ENCODE measurements at places on chromosomes 13 and 19.

DNA sequence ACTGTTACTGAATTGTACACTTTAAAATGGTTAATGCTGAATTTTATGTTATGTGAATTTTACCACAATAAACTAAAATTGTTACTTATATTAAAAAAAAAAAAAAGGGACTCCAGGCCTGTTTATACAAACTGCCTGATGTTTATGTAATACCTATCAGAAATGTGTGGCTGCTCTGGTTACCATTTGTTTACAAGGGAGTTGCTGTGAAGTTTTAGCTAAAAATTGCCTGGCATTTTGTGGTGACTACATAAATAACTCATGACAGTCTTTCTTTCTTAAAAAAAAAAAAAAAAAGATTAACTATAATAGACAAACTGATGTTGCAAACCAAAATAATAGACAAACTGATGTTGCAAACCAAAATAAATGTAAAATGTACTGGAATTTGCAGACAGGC lies 71.8 kb downstream of the CDADC1 start:
- no peak for DNase-seq

- no peak for DNase-seq
Measured at GRCh38 chr13:99800951-99801350, 170.6 kb downstream of the ZIC5 start.

GRCh38 chr13:110103026-110103425 lies 203.9 kb downstream of the COL4A1 start:
- DNase-seq: no peak

DNA sequence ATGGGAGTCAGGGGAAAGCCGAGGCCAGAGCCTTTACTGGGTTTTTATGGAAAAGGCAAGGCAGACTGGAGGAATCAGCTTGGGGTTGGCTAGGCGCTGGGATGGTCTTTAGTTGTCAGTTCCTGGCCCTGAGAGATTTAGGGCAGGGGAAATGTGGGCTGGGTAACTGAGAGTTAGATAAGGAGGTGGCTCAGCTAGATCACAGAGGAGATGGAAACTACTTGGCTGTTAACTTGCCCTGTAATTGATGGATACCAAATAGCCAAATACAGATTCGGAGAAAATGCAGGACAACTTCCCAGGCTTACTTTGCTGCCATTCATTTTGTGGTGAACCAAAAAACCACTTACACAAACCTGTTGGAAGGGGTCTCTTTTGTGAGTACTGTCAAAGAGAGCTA lies 54.0 kb downstream of the LRCH1 start:
- no peak for DNase-seq

DNA sequence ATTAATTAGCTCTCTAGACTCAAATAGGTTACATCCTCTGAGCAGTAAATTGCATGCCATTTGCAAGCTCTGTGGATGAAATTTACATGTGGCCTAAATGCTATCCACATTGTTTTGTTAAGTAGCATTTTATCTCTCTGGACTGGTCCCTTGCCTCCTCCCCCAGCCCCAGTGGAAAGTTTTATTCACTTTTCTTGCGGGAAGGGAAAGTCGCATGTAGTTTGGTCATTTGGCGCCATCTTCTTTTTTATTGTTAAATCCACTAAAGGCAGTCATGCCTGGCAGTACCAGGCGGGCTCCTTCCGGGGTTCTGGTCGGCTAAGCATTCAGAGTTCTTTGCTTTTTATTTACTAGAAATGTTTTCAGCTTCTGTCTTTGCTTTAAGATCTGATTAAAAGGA lies 188.7 kb downstream of the TM9SF2 start:
- DNase-seq: no peak

DNA sequence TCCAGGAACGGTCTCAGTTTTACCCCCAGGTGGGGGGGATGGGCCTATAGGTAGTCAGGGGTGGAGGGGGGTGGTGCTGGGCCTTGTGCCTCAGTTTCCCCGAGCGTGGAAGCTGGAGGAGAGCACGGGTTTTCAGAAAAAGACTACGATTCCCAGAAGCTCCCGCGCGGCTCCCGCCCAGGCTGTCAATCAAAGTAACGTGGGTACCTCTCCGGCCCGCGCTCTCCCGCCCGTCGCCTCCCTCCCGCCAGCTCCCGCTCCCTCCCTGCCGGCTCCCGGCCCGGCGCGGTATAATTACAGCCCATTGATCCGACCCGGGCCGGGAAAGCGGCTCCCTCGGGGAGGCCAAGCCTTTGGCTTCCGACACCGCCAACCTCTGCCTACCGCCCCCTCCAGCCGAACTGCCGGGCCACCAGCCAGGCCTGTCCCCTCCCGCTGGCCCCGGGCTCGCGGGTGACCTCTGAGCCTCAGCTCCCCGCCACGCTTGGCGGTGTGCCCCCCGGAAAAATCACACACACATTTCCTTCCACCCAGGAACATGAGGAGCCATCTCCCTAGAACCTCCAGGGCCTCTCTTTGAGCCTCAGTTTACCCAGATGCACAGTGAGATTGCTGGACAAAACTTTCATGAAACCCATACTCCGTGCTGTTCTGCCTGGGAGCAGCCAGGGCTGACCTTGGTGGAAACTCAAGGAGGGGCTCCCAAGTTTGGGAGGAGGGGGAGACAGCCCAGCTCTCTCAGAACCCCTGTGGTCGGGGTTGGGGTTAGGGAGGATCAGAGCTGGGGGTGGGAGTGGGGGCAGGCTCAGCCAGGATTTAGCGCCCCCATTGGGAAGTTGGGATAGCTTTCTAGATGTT lies 7.3 kb upstream of the TLE2 start:
- DNase-seq: peak; percentile 84

DNA sequence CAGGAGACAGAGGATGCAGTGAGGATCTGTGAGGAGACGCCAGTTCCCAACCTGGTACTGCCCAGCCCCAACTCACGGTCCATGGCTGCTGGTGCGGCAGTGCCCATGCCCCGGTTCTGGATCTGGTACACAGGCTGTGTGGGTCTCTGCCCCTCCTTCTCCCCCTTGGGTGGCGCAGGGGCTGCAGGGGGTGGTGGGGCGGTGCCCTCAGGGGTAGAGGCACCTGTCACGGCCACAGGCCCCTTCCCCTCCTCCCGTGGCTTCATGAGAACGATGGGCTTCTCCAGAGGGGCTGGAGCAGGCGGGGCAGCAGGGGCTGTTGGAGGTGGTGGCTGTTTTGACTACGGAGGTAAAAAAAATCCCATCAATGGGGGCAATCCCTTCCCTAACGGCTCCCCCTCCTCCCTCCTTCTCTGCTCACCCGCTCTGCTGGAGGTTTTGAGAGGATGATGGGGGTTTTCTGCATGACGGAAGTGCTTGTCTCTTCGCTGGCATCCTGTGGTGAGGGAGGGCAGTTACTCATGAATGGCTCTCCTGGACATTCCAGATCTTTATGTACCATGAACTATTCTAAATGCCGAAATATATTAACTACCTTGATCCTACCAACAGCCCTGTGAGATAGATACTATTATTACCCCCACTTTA lies 7.1 kb downstream of the SMG9 start:
- DNase-seq: peak; percentile 23

DNA sequence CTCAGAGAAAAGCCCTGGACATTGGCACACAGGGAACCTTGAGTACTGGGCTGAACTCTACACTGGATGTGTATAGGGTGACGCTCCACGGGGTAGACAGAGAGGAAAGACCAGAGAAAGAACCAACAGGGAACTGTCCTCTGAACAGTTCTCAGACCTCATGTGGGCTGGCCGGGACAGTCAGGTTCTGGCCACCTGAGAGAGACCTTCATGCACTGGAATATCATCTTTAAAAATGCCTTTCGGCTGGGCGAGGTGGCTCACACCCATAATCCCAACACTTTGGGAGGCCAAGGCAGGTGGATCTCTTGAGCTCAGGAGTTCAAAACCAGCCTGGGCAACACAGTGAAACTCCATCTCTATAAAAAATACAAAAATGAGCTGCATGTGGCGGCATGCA lies 143.8 kb upstream of the GJB6 start:
- DNase-seq: no peak

GRCh38 chr13:41224113-41225110 lies 30.0 kb upstream of the KBTBD7 start:
- DNase-seq: no peak

DNA sequence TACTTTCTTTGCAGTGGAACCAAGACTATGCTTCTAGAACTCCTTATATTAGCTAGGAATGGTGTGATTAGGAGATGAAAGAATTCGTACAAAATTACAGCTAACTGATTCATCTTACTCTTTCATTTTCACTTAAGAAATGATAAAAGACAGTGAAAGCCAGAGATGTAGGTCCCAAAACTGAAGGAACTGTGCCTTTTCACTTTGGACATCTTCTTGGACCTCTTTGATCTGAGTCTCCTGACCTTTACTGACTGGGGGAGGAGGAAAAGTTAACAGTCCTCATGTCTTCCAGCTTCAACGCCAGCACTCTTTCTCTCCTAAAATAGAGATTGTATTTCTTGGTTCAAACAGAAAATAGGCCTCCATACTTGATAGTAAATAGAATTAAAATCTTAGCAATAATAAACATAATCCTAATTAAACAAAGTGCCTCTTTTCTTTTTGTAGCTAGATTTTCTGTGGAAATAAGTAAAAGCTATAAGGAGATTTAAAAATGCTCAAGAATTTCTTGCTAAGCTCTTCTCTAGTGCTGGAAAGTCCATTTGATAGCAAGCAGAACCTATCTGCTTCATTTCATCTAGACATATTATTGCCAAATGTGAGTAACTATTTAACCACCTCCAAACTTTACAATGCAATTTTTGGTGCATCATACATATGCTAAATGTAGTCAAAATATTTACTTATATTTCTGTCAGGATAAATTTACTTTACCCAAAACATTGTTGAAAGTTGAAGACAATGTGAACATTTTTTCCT lies 109.4 kb upstream of the POSTN start:
- no peak for DNase-seq

- no peak for DNase-seq
Measured at GRCh38 chr13:19185086-19185864, 3.7 kb upstream of the TUBA3C start.

DNA sequence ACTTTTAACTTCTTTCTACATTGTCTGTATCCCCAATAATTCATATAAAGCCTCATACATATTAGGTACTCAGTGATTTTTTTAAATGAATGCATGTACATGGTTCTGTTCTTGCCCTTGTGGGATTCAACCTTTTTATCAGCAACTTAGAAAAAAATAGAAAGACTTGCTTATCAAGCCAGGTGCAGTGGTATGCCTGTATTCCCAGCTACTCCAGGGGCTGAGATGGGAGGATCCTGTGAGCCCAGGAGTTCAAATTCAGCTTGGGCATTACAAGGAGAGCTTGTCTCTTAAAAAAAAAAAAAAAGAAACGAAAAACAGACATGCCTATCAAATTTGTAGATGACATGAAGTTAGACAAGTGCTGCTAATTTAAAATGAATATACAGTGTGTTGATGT lies 54.2 kb upstream of the MYCBP2 start:
- DNase-seq: no peak

DNA sequence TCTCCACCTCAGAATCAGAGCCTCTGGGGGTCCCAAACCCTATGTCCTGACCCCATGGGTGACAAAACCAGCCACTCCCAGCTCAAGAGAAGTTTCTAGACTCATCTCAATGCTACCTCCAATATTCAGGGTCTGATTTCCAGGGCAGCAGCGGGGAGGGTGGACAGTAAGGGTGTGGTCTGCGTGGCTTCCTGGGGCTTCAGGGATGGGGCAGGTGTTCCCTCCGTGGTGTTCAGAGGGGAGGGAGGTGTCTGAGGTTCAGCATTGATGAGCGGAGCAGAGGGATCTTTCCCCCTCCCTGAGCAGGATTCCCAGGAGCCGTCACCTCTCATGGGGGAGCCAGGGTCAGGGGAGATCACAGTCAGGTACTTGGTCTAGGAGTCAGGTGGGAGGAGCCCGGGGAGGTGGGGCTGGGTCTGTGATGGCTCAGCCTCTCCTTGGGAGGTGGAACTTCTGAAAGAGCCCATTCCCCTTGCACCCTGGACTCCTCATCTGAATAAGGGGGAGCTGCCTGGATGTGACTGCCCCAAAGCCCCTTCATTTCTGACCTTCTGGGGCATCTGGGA lies 2.9 kb downstream of the LILRA2 start:
- DNase-seq: no peak

- no peak for DNase-seq
Measured at GRCh38 chr13:111093634-111094033, 21.5 kb upstream of the ARHGEF7 start.

GRCh38 chr19:10271543-10272086 lies 695 bp downstream of the ICAM1 start:
- DNase-seq: no peak

DNA sequence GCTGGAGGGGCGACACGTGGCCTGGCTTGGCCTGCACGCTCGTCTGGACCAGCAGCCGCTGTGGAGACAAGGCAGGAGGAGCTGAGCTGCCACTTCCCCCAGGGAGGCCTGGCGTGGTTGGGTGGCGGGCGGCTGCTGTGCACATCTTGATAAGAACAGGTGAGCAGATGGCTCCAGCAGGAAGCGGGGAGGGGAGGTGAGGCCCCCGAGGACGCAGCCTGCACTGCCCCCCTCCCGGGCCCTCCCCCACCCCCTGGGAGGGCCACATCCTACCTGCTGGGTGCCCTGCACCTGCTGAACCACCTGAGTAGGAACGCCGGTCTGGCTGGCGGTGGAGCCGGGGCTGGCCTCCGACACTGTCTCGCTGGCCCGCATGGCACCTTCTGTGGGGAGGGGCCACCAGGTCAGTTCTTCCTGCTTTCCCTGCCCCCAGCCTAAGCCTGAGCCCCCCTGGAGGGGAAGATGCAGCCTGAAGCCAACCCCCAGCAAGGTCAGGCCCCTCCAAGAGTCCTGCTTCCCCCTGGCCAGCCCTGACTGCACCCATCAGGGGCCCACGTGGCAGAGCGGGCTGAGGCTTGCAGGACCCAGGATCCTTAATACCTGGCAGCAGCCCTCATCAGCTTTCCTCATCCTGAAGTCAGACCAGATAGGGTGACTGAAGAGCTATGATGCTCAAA lies 22.8 kb downstream of the RFX1 start:
- DNase-seq: peak; percentile 30

- no peak for DNase-seq
Measured at GRCh38 chr19:1360818-1361461, 22.8 kb upstream of the NDUFS7 start.

GRCh38 chr13:39768962-39769361 lies 113.5 kb downstream of the COG6 start:
- no peak for DNase-seq

- no peak for DNase-seq
Measured at GRCh38 chr19:30676990-30677679, 305.0 kb downstream of the ZNF536 start.

Measured in T-helper 1 cell (primary cell).